ENCODE measurements at places on chromosomes 2 and 18. TPM values are rescaled to one million over a fixed set of nuclear protein-coding genes. Genes with fewer than 3 reads are reported as not detected.

Gene NDC80
- total RNA-seq: 12.8 TPM

Gene HNMT
- 1.1 TPM for total RNA-seq

Gene ABCG5
- not detected for total RNA-seq

Gene ERFE
- 7.4 TPM for total RNA-seq

Gene CWC22
- total RNA-seq: 12.9 TPM

Gene SLC19A3
- 2.1 TPM for total RNA-seq

Gene GDF7
- 0.15 TPM for total RNA-seq

Gene RAPH1
- 6.5 TPM for total RNA-seq

Gene CDH20
- not detected for total RNA-seq

Gene NTSR2
- not detected for total RNA-seq

Gene MYO5B
- total RNA-seq: 8.7 TPM

Gene UPP2
- total RNA-seq: not detected

Gene ALPP
- total RNA-seq: 20.3 TPM

Gene DHRS9
- 3.9 TPM for total RNA-seq

Gene DRC1
- 0.15 TPM for total RNA-seq

Gene MAP3K19
- not detected for total RNA-seq

Gene TPO
- 0.12 TPM for total RNA-seq

Gene LIMS2
- total RNA-seq: 6.2 TPM

Gene GPR75
- total RNA-seq: 1.1 TPM

Gene ANKRD62
- total RNA-seq: not detected

Gene NMS
- total RNA-seq: not detected

Gene IFT172
- 7.7 TPM for total RNA-seq

Gene ELOA2
- total RNA-seq: not detected

Gene CHST9
- total RNA-seq: not detected

Gene UCN
- total RNA-seq: 1.7 TPM

Gene SLC38A11
- total RNA-seq: not detected

Gene XPO1
- 152 TPM for total RNA-seq

Gene CDK15
- not detected for total RNA-seq

Gene LYPD6B
- 0.07 TPM for total RNA-seq

Gene OR6B2
- total RNA-seq: not detected

Gene PIEZO2
- total RNA-seq: 0.70 TPM

Gene SOCS6
- 28.2 TPM for total RNA-seq

Gene NOSTRIN
- 1.9 TPM for total RNA-seq

Gene EFHD1
- 5.1 TPM for total RNA-seq

Gene MALL
- total RNA-seq: 155 TPM

Gene TTL
- total RNA-seq: 41.8 TPM

Gene TIMM21
- total RNA-seq: 59.6 TPM
